Testis (tissue), 5 donors: ENCODE measurements at places on chromosomes 1 and 21.

- H3K4me1 ChIP-seq = no peaks in the 10 kb centered on the region
- H3K4me3 ChIP-seq = no peak overlapping the region
- H3K36me3 ChIP-seq = no peaks in the 10 kb centered on the region
- DNase-seq = no peak
- no peak overlapping the region for H3K27ac ChIP-seq
- no peaks in the 10 kb centered on the region for H3K27me3 ChIP-seq
These were observed 134.3 kb downstream of the NR5A2 start for GRCh38 chr1:200161801-200162200.

DNA sequence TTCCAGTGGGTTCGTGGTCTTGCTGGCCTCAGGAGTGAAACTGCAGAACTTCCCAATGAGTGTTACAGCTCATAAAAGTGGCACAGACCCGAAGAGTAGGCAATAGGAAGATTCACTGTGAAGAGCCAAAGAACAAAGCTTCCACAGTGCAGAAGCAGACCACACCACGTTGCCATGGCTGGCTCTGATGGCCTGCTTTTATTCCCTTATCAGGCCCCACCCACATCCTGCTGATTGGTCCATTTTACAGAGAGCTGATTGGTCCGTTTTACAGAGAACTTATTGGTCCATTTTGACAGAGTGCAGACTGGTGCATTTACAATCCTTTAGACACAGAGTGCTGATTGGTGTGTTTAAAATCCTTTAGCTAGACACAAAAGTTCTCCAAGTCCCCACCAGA lies 131.4 kb upstream of the CHRM3 start:
- H3K27ac ChIP-seq = no peak overlapping the region
- peak overlapping the region; percentile 34 for H3K4me3 ChIP-seq
- no peaks in the 10 kb centered on the region for H3K4me1 ChIP-seq
- no peaks in the 10 kb centered on the region for H3K27me3 ChIP-seq

DNA sequence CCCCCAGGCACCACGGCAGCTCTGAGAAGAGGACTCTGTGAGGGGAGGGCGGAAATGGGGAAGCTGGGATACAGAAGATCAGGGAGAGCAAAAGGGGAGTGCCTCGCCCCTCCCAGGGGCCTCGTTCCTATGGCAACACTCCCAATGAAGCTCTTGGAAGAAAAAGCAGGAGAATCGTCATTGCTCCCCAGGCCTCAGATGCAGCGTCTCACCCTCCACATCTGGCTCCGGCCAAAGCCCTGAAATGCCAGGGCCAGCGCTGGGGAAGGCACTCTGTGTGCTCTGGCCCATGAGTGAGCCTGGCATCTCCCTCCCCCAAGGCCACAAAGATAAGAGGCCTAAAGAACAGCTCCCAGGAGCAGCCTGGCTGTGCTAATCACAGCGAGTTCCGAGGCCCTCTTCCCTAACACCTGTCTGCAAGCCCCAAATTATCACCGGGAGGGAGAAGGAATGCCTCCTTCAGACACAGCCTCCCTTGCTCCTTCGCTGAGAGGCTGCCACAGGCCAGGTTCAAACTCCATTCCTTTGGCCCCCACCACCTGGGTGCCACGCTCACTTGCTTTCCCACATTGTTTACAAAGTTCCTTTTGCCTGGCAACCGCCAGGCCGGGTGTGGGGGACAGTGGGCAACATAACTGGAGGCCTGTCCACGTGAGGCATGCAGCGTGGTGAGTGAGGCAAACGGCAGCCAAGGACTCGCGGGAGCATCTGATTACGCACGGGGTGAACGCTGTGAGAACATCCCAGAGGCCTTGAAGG lies 27.8 kb downstream of the ECE1 start:
- H3K4me3 ChIP-seq = no peak overlapping the region
- no peaks in the 10 kb centered on the region for H3K36me3 ChIP-seq
- H3K27ac ChIP-seq = peak overlapping the region; percentile 86
- DNase-seq = peak; percentile 94
- peaks cover 52% of the 10 kb centered on the region for H3K4me1 ChIP-seq

DNA sequence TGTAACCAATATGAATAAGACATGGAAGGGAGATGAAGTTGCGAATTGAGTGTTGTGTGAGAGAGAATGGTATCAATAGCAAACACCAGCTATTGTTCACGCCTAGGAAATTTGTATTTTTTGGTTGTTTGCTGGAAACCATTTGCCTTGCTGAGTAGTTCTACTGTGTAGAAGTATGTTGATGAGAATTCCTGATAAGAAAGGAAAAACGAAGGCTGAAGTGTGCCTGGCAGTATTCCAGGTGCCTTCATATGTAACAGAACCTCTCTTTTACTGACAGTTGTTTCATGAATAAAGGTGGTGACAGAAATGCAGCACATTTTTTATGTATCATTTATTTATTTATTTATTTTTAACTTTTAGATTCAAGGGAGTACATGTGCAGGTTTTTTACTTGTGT lies 79.5 kb downstream of the SDCCAG8 start:
- no peaks in the 10 kb centered on the region for H3K27me3 ChIP-seq
- H3K27ac ChIP-seq = no peak overlapping the region
- no peaks in the 10 kb centered on the region for H3K4me1 ChIP-seq
- H3K4me3 ChIP-seq = no peak overlapping the region
- DNase-seq = no peak

DNA sequence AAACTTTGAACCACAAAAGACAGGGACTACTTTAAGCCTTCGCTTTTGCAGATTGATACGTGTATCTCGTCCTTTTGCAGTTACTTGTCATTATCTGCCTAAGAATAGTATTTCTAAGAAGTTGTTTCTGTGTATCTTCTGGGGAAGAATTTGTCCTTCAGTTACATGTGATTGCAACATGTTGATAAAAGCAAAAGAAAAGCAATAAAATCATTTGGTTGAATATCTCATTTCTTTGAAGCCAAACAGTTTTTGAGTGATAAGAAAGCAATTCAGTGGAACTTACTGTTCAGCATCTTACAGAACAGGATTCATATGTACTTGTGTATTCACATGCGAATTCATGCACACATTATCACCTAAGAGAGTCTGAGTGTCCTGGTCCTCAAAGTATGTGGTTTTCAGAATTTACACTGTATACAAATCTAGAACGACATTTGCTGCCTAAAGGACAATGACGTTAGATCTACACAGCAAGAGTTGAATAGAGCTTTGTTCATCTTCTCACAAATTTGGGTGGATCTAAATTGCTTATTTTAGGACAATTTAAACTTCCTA lies 66.7 kb upstream of the MRPS6 start:
- H3K4me1 ChIP-seq = peaks cover 24% of the 10 kb centered on the region
- H3K36me3 ChIP-seq = no peaks in the 10 kb centered on the region
- H3K27me3 ChIP-seq = no peaks in the 10 kb centered on the region
- H3K27ac ChIP-seq = peak overlapping the region; percentile 1

DNA sequence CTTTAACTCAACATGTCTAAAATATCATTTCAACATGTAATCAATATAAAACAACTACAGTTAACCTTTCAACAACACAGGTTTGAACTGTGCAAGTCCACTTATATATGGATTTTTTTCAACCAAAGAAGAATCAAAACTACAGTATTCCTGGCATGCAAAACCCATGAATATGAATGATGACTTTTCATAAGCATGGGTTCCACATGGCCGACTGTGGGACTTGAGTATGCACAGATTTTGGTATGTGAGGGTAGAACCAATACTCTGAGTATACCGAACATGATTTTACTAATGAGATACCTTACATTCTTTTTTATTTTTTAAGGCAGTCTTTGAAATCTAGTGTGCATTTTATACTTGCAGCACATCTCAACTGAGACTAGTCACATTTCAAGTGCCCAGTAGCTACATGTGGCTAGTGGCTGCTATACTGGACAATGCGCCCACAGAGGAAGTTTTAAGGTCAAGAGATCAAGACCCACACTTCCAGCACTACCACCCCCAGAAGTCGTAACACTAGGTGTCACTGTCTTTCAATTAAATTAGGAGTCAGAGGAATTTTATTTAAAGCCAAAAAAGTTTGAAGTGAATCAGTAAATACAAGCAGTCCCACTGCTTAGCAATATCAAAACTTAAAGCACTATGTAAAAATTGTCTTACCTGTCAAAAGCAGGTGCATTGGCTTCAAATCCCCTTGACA lies 40.0 kb downstream of the SYNJ1 start:
- H3K4me1 ChIP-seq = no peaks in the 10 kb centered on the region
- no peak for DNase-seq
- H3K4me3 ChIP-seq = no peak overlapping the region
- H3K36me3 ChIP-seq = no peaks in the 10 kb centered on the region
- no peak overlapping the region for H3K27ac ChIP-seq

DNA sequence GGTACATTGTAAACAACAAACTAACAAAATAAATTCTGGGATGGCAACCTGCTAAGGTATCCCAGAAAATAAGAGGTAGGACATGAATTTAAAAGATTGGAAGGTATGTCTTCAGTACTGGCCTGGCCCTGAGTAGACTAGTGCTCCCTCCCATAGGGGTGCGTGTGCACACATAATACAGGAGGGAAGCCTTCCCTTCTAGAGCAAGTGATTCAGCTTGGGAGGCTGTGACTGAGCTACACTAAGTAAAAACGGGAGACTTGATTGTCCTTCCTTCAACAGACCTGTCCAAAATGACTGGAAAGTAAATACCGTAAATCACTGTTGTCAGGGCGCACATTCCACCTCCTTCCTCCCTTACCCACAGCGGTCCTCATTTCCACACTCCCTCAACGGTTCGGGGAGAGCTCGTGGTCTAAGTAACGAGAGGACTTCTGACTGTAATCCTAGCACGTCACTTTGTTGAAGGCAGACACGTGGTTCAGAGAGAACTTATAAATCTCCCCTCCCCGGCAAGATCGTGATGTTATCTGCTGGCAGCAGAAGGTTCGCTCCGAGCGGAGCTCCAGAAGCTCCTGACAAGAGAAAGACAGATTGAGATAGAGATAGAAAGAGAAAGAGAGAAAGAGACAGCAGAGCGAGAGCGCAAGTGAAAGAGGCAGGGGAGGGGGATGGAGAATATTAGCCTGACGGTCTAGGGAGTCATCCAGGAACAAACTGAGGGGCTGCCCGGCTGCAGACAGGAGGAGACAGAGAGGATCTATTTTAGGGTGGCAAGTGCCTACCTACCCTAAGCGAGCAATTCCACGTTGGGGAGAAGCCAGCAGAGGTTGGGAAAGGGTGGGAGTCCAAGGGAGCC lies at the start of gene TGFB2:
Gene TGFB2 (plus strand): TSS at position 523 of the 859 bp plus-strand sequence. CDS start 1,366 bp downstream, outside the sequence.
- H3K36me3 ChIP-seq = no peaks in the 10 kb centered on the region
- H3K27ac ChIP-seq = peak within 1 kb of the TSS; percentile 88
- H3K4me3 ChIP-seq = peak within 1 kb of the TSS; percentile 57
- H3K4me1 ChIP-seq = no peaks in the 10 kb centered on the region
- DNase-seq = peak; percentile 63

DNA sequence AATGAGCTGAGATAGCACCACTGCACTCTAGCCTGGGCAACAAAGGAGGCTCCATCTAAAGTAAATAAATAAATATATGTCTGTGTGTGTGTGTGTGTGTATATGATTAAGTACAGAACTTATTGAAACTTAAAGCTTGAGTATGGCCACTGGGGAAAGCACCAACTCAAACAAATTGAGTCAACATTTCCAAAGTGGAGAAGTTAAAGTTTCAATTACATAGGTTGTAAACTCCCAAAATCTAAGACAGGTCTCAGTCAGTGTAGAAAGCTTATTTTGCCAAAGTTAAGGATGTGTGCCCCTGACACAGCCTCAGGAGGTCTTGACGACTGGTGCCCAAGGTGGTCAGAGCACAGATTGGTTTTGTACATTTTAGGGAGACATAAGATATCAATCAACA lies 458.9 kb upstream of the RGS18 start:
- H3K27ac ChIP-seq = no peak overlapping the region
- no peaks in the 10 kb centered on the region for H3K27me3 ChIP-seq
- H3K4me3 ChIP-seq = no peak overlapping the region
- H3K4me1 ChIP-seq = no peaks in the 10 kb centered on the region

DNA sequence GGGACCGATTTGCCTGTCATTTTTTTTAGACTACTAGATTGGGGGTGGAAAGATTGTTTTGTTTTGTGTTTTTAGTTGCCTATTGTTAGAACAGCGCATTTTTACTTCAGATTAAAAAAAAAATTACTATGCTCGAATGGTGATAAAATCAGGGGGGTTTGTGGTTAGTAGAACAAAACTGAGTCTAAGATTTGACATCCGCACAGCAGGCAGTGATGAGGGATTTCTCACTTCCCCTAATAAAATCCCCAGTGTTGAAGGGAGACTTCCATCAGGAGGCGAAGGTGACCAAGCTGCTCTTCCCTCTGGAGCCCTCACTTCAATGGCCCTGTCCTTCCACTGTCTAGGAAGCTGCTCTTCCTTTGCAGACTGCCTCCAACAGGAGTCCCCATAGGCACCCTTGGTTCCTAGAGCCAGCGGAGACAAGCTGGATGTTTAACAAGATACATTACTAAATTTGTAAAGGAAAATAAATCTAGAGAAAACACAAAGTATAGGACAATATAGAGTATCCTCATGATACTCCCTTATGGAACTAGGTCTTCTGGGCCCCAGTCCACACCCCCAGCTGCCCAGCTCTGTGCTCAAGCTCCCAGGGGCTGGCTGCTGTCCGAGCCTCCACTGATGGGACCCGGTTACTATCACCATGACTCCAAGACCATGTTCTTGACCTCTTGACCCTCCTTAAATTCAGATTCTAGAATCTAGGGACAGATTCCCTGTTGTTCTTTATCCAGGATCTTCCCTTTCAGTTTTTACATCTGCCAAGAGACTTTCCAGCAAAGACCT lies 31.0 kb downstream of the TENT5C start:
- no peak overlapping the region for H3K4me3 ChIP-seq
- H3K27ac ChIP-seq = no peak overlapping the region
- H3K27me3 ChIP-seq = no peaks in the 10 kb centered on the region
- no peaks in the 10 kb centered on the region for H3K4me1 ChIP-seq
- DNase-seq = no peak

GRCh38 chr21:27590271-27590670 lies 623.4 kb upstream of the ADAMTS5 start:
- DNase-seq = peak; percentile 31
- no peaks in the 10 kb centered on the region for H3K36me3 ChIP-seq
- no peak overlapping the region for H3K27ac ChIP-seq
- no peaks in the 10 kb centered on the region for H3K4me1 ChIP-seq
- H3K27me3 ChIP-seq = no peaks in the 10 kb centered on the region

GRCh38 chr1:156862584-156862983 lies 1.9 kb downstream of the NTRK1 start:
- no peak overlapping the region for H3K4me3 ChIP-seq
- H3K27ac ChIP-seq = no peak overlapping the region
- no peaks in the 10 kb centered on the region for H3K36me3 ChIP-seq
- no peak for DNase-seq
- peaks cover 35% of the 10 kb centered on the region for H3K4me1 ChIP-seq

- no peaks in the 10 kb centered on the region for H3K36me3 ChIP-seq
- H3K27me3 ChIP-seq = no peaks in the 10 kb centered on the region
- H3K4me1 ChIP-seq = no peaks in the 10 kb centered on the region
- no peak overlapping the region for H3K27ac ChIP-seq
These were observed 117.7 kb downstream of the LACTBL1 start for GRCh38 chr1:22854688-22855565.

GRCh38 chr1:178792394-178792793 lies 67.3 kb downstream of the RALGPS2 start:
- no peaks in the 10 kb centered on the region for H3K36me3 ChIP-seq
- H3K4me1 ChIP-seq = no peaks in the 10 kb centered on the region
- no peak for DNase-seq
- H3K27ac ChIP-seq = no peak overlapping the region
- H3K4me3 ChIP-seq = no peak overlapping the region
